ENCODE measurements at places on chromosomes 11 and 22.

DNA sequence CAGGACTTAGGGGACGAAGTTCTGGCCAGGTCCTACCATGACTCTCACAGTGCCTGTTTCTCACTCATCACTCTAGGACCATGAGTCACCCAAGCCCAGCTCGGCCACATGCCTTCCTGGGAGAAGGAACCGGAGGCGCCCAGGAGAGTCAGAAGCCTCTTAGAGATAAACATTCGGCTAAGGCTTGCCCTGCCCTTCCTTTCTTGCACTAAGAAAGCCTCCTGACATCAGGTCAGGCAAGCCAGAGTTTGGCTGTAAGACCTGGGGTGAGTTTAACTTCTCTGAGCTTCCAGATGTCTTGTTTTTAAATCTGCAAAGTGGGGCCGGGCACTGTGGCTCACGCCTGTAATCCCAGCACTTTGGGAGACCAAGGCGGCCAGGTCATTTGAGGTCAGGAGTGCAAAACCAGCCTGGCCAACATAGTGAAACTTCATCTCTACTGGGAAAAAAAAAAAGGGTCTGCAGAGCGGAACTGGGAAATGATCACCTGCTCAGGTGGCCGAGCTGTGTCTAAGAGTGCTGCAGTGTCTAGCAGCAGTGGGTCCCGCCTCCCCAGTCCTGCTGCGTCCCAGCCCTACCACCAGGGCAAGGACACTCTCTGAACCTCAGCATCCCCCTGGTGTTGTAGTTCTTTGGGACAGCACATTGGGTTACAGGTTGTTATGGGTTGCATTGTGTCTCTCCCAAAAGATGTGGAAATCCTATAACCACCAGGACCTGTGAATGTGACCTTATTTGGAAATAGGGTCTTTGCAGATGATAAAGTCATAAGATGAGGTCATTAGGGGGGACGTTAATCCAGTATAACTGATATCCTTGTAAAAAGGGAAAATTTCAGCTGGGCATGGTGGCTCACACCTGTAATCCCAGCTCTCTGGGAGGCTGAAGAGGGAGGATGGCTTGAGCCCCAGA is 1.8 kb upstream of the CARS1 start:
- peak; percentile 73 for DNase-seq

DNA sequence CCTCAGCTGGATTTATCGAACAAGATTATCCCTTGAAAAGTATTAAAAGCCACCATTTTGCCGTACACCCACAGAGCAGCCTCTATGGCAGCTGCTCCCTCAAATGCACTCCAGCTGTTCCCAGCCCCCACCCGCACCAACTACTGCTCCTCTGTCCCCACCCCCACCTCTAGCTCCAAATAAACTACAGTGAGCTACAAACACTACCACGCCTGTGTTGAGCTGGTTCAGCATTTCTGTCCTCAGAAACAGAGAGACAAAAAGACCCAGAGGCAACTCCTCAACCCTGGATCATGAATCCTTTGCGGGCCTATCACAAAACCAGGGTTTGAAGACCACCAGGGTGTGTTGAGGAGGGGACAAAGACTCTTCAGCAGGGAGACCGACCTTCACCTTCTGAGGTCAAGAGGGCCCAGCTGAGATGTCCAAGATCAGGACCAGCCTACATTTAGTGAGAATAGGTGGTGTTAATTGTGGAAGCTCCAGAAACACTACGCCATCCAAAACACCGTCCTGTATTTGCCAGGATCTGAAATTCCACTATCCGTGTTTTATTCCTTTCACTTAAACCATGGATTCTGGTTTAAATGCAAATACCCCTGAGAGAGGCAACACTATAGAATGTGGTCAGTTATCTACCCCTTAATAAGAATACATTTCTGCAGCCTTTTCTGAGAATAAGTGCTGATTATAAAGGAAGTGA is 195.9 kb downstream of the DSCAML1 start:
- DNase-seq, result no peak

- DNase-seq, result peak; percentile 25
Measured at GRCh38 chr11:69524291-69524882, 42.9 kb downstream of the LINC01488 start.

- no peak for DNase-seq
Measured at GRCh38 chr11:102936864-102937509, 18.5 kb downstream of the MMP13 start.

GRCh38 chr11:66981976-66982578 is 7.0 kb downstream of the C11orf86 start:
- DNase-seq, result peak; percentile 93

- no peak for DNase-seq
Measured at GRCh38 chr22:41271787-41272186, 14.2 kb downstream of the RANGAP1 start.

- no peak for DNase-seq
Measured at GRCh38 chr22:50000587-50001387, 11.8 kb downstream of the IL17REL start.

DNA sequence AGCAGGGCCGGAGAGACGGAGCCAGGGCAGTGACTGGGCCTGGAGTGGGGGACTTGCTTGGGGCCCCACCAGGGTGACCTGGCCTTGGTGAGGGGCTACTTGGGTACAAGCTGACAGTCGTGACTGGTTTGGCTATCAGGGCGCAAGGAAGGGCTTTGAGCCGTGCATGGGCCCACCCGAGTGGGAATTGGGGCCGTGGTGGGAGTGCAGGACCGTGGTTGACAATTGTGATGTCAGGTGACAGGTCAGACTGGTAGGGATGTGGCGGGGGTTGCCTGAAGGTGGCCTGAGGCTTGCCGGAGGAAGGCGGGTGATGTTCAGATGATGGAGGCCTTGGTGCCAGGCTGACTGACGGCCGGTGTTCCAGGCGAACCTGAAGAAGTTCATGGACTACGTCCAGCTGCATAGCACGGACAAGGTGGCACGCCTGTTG is 5.6 kb downstream of the SHANK3 start:
- DNase-seq, result no peak

- DNase-seq, result no peak
Measured at GRCh38 chr22:47549741-47550340, 787.4 kb downstream of the TBC1D22A start.

DNA sequence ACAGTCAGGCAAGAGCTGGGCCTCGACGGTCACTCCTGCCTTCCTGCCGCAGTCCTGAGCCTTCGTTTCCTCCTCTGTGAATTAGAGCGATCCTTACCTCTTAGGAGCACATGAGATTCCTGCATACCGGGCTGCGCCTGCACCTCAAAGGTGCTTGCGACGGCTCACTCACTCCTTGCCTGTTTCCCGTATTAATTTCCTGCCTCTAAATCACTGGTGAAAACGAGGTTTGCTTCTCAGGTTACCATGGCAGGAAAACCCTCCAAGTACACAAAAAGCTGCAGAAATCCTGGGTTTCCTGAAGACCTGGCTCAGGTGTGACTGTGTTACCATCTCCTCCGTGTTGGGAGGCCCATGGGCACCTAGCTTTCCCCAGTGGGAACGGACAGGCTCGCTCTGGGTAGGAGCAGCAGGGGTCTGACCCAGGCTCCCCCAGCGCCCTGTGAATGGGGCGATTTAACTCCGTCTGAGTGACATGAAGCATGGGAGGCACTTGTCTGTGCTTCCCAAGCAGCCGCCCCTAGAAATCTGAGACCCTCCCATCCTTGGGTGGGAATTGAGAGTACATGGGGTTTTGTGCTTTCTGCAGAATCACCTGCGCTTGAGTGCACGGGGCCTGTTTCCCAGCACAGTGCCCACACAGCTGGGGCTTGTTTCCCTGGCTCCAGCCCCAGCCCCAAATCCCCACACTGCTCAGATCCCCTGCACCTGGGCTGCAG is 64.8 kb downstream of the PHF21B start:
- DNase-seq, result no peak

GRCh38 chr11:42315846-42316245 is 856.4 kb upstream of the LRRC4C start:
- DNase-seq, result peak; percentile 29

DNA sequence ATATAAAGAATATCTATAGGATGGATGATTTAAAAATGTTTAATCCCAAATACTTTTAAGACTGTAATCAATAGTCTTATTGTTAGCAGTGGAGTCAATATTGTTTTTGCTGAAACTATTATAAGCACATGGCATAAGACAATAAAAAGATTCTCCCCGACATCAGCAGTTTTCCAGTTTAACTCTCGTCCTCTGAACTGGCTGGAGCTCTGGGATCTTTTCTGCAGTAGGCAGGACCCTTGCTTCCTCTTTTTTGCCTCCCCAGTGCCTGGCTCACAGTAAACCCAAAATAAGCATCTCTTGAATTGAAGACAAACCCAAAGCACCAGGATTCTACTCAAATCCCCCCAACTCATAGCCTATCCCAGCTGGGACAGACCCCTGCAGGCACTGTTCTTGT is 32.9 kb downstream of the KCNJ1 start:
- DNase-seq, result no peak

DNA sequence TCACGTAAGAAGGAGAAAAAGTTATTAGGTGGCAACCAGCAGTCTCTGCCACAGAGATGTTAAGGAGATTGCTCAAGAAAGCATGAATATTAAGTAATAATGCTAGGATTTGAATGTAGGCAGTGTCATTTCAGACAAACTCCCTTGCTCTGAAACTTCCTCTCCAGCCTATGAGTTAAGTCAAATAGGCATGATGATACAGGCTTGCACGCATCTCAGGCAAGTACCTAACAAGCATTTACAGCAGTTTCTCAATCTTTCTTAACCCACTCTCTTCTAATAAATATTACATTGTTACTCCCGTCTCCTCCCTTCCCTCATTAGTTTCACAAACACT is 72.7 kb downstream of the RAB38 start:
- no peak for DNase-seq

GRCh38 chr22:26735019-26735409 is 77.6 kb downstream of the MIAT start:
- no peak for DNase-seq

DNA sequence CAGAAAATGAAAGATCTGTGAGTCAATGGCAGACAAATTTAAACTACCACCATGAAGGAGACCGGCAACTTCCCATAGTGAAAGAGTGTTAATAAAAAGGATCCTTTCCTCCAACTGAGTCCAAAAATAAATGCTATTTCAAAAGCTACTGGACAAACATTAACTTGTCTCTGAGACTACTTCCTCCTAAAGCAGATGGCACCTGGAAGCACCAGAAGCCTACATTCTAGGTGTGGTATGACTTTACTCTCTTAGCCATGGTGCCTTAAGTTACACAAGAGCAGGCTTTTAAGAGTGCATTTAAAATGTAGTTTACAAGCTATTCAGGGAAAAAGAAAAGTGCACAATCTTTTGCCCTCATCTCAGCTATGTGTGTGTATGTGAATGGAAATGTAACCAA is 2.5 kb downstream of the ARHGAP32 start:
- no peak for DNase-seq

GRCh38 chr22:43008509-43008908 is 6.4 kb downstream of the PACSIN2 start:
- no peak for DNase-seq

DNA sequence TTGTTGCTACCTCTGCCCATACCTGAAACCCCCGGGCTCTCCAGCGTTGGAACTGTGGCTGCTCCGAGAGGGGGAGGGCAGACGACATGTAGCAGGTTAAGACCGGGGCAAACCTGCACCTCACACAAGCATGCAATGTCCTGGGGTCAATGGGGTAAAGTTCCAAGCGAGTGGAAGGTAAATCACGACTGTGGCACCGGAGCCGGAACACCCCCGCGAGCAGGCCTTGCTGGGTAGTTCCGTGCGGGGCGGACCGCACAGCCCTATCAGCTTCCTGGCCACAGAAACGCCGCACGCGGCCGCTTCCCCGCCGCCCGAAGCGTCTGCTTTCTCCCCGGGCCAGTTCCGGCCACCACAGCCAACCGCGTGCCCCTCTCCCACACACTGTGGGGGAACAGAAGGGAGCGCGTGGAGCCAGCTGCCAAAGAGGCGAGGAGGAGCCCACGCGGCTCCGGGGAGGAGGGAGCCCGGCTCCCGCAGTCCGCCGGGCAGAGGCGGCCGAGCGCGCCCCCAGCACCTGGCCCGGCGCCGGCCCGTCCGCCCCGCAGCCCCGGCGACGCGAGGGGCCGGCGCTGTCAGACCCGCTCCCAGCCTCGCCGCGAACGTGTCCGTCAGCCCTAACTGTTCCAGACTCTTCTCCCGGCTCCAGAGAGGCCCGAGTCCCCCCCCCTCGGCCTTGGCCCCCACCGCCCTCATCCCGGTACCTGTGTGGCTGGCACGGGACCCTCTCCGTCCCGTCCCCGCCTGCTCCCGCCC is 1.6 kb downstream of the SPTBN2 start:
- peak; percentile 12 for DNase-seq

DNA sequence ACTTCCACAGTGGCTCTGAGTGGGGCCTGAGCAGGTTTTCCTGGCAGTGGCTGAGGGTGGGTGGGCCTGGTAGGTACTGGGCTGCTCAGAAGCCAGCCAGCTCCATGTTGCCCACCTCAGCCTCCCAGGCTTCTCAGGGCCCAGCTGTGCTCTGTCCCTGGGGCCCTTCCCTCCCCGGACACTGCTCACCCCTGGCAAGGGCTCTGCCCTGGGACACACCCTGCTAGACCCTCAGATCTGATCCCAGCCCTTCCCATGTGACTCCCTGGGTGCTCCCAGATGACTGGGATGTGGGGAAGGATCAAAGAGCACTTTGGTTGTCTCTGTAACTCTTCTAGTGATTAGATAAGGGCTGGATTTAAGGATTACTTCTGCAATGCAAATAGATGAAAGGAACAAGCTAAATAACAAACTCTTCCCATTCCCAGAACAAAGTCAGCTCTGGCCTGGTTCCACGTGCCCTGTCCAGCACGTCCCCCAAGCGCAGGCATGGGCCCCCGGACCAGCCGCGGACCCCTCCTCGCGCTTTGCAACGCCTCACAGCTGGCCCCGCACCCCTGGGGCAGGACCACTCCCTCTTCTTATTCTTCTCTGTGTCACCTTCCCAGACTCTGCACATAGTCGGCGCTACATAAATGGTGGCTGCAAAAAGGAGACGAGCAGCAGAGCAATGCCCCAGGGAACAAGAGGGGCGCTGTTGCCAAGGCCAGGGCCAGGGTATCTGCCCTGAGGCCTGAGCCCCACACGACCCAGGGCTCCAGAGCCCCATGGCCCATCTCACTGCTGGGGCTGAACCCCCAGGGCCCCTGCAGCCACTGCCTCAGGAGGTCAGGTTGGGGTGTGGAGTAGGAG is 5.7 kb upstream of the KRTAP5-6 start:
- DNase-seq, result no peak

DNA sequence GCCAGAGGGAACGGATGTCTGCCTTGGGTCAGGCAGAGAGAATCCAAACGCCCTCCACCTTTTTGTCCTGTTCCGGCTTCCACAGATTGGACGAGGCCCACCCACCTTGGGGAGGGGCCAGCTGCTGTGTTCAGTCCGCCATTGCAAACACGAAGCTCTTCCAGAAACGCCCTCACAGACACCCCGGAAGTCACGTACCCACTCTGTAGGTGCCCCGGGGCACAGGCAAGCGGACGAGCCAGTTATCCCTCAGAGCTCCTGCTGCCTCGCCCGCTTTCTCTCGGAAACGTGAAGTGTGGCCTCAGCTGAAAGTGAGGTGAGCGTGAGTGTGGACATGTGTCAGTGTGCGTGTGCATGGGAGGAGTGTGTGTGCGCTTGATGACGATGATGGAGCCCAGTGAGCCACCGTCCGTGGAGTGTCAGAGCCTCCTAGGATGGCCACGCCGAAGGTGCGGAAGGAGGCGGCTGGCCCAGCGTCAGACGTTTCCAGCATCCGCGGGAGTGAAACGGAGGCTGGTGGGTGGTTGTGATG is 869.2 kb downstream of the TBC1D22A start:
- no peak for DNase-seq

GRCh38 chr22:24325105-24325757 is 54.6 kb downstream of the SPECC1L start:
- peak; percentile 87 for DNase-seq

All from astrocyte of the spinal cord (primary cell).